HFFc6 (cell line): ENCODE measurements at places on chromosomes 4 and X.

- peak; percentile 98 for DNase-seq
Observed at GRCh38 chr4:13918110-13918509, 290.6 kb upstream of the BOD1L1 start.

GRCh38 chr4:21181716-21182115 is 481.5 kb downstream of the PACRGL start:
- no peak for DNase-seq

- DNase-seq, result no peak
Observed at GRCh38 chr4:55650483-55650882, 14.4 kb upstream of the NMU start.

DNA sequence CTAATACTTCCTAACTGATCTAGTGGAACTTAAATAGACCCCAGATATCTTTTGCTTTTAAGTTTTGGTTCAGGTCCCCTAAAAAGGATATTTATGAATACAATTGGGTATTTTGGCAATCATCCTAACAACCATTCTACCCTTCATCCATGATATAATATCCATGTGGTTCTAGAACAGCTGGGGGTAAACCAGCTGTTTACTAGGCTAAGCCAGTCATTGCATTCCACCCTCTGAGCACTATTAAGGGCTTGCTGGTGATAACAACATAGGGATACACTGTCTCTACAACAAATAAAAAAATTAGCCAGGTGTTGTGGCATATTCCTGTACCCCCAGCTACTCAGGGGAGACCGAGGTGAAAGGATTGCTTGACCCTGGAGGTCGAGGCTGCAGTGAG is 54.8 kb upstream of the MAPK10 start:
- no peak for DNase-seq

- no peak for DNase-seq
Observed at GRCh38 chrX:10739426-10739825, 119.0 kb upstream of the MID1 start.

- no peak for DNase-seq
Observed at GRCh38 chr4:25030277-25031076, at the start of gene LGI2. LGI2 (minus strand) TSS chr4:25030946; CDS start chr4:25030693, 253 bp downstream.

DNA sequence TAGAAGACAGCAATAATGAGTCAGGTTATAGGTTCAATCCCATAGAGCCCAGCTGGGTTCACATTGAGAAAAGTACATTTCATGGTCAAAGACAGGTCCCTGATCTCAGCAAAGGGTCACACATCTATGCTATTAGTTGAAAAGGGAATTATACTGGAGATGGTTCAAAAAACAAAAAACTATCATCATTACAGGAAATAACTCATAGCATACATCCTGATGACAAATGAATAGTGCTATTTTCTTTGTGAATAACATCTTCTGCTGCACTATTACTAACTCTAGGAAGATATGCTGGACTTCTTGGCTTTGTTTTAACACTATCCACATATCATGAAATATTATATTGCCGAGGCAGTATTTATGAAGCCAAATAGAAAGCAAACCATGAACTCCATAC is 202.5 kb upstream of the MAB21L2 start:
- DNase-seq, result peak; percentile 22
